ENCODE measurements at places on chromosomes 5 and 9. TPM values are rescaled to one million over a fixed set of nuclear protein-coding genes. Genes with fewer than 3 reads are reported as not detected.
A peak's percentile ranks its signal among the peaks of the same experiment; 100 is the strongest.

GRCh38 chr9:98575379-98576346 lies 133.1 kb downstream of the GABBR2 start:
- DNase-seq = no peak

DNA sequence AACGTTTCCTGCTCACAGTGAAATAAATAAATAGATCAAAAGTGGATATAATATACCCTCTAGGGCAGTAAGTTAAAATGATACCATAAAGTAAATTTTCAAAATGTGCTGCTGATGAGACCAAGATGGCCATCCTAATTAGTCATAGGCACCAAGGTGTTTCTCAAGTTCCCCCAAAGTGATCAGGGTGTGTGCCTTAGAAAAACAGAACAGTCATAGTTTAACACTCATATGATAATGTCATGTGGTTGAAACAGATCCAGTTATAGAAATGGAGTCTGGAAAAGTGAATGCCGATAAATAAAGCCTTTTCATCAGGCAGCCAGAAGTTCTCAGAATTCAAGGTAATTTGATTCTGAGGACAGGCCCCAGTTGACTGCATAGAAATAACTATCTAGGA lies 161.5 kb upstream of the CDKN2B start:
- DNase-seq = no peak

GRCh38 chr5:172095368-172096206 lies 89.1 kb upstream of the FBXW11 start:
- no peak for DNase-seq

GRCh38 chr9:119537138-119537537 lies 167.9 kb upstream of the BRINP1 start:
- no peak for DNase-seq

- DNase-seq = no peak
Observed at GRCh38 chr5:111379391-111379816, 132.9 kb downstream of the STARD4 start.

DNA sequence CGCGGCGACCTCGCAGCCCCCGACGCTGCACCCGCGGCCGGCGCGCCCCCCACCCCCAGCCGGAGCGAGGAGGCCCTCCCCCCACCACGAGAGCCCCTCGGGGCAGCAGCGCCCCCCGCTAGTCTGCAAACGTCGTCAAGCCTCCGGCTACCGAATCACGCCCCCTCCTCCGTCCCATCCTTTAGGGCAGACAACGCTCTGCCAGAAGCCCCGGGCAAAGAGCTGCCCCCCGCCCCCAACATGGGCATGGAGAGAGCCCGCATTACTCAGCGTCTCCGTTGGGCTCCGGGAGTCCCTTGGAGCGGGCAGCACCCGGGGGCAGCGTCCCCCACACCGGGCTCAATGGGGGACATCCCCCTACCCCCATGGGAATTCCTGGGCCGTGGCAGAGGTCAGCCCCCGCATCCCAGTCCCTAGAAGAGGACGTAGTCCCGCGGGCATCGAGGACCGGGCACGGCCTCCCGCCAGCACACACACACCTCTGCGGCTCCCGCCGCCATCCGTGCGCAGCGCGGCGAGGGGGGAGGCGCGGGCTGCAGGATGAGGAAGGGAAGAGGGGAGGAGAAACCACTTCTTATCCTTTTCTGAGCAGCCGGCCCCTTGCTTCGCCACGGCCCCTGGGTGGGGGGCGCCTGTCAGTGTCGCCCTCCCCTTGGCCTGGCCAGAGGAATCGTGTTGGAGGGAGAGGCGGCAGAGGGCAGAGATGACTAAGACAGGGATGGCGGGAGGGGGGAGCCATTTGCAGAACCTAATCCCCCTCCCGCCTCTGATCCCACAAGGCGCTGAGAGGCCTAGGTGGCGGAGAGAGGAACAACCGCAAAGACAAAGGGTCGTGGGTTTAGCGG lies 750 bp downstream of the DNM1 start:
- DNase-seq = no peak

DNA sequence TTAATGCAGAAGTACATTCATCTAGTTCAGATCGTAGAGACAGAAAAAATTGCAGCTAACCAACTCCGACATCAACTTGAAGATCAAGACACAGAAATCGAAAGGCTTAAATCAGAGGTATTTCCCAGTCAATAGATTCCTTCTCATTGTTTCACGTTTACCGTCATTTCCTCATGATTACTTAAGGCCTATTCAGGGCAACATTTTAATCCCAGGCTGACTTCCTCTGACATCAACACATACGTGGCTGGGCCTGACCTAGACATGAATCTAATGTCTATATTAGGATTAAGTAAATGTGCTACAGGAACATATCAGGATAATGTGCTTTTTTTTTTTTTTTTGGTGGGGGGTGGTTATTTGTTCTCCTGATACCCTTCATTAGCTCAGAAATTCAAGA lies 107.9 kb downstream of the RASGRF2 start:
- DNase-seq = no peak

DNA sequence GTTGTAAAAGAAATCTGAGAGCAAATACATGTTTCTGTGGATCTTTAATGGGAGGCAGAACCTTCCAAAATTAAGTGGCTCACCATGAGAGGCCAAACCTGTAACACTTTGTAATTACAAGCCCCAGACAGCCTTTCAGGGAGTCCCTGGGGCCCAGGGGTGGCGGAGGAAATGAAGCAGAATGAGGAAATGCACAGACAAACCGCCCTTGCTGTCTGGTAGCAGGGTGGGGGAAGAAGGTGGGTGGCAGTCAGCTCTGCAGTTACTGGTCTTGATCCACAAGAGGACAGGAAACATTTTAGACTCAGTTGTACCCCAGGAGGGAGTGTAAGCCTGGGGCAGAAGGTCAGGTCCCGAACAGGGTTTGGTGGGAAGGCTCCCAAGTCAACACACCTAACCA lies 6.5 kb downstream of the ARL14EPL start:
- no peak for DNase-seq

GRCh38 chr9:128593039-128593438 lies 40.7 kb downstream of the SPTAN1 start:
- no peak for DNase-seq

GRCh38 chr5:119011186-119011585 lies 22.8 kb upstream of the DTWD2 start:
- no peak for DNase-seq

GRCh38 chr9:132241840-132242620 lies 80.2 kb downstream of the NTNG2 start:
- no peak for DNase-seq

GRCh38 chr5:158921441-158922262 lies 178.1 kb downstream of the EBF1 start:
- DNase-seq = no peak

- DNase-seq = no peak
Observed at GRCh38 chr9:4114569-4115505, 185.0 kb downstream of the GLIS3 start.

GRCh38 chr5:134465816-134466240 lies 54.1 kb upstream of the CDKN2AIPNL start:
- DNase-seq = peak; percentile 82

DNA sequence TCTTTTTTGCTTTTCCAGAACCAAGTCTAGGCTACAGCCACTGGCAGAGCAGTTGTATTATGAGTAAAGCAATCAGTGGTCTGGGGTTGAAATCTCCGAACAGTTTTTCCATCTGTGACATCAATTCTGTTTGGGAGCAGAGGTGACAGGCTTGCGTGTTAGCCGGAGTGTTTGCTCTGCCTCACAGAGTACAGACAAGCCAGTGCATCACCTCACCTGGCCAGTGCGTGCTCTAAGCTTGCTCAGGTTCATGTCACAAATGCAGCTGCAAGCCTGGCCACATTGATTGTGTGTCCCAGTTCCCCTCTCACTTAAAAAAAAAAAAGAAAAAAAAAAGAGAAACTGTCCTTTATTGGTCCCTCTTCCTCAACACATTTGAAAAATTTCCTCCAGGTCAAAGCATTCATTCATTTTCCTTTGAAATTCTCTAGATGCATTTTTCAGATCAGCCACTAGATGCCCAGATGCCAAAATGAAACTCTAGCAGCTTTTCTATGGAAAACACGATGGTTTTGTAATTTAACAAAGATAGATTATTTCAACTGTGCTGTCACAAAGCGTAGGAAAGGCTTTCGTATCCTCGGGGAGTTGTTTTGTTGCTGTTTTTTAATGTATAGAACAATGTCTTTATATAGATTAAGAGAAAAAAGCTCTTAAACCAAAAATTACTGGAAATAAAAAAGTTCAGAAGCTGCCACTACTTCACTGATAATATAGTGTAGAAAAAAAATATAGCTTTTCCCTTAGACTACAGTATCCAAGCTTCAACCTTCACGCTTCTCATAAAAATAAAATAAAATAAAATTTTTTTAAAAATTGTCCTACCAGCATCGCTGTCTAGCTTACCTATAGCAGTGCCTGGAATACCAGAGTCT lies 585.5 kb downstream of the TLE1 start:
- DNase-seq = no peak

GRCh38 chr9:69874301-69875060 lies 53.9 kb downstream of the CFAP95 start:
- no peak for DNase-seq

- DNase-seq = no peak
Observed at GRCh38 chr5:178177569-178177968, 9.6 kb downstream of the GMCL2 start.

GRCh38 chr9:127025042-127025441 lies 97.4 kb downstream of the ANGPTL2 start:
- DNase-seq = no peak

GRCh38 chr5:100758780-100759179 lies 144.3 kb downstream of the ST8SIA4 start:
- DNase-seq = no peak

GRCh38 chr9:106872641-106873040 lies 9.7 kb downstream of the ZNF462 start:
- no peak for DNase-seq

DNA sequence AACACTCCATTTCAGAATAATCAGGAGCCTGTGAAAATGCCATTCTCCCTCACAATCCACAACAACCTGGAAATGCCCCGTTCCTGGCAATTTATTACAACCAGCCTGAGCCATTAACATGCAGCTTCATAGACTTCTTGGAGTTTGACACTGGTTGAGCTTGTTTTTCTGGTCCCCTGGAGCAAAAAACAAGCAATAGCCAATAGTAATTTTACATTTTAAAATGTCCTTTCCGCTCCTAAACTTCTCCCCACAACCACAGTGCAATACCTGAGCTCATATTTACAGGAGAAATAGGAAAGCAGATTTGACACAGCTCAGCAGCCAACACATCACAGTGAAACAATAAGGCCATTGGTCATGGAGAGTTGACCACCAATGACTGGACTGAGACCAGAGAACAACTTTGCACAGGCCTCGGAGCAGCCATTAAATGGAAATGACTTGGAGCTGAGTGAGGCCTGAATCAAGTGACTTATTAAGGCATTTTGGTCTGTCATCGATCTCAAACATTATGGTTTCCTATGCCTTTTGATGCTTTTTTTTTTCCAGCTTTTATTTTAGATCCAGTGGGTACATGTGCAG lies 73.0 kb downstream of the ENC1 start:
- DNase-seq = no peak

- DNase-seq = no peak
Observed at GRCh38 chr5:67106626-67107342, 89.8 kb downstream of the CD180 start.

DNA sequence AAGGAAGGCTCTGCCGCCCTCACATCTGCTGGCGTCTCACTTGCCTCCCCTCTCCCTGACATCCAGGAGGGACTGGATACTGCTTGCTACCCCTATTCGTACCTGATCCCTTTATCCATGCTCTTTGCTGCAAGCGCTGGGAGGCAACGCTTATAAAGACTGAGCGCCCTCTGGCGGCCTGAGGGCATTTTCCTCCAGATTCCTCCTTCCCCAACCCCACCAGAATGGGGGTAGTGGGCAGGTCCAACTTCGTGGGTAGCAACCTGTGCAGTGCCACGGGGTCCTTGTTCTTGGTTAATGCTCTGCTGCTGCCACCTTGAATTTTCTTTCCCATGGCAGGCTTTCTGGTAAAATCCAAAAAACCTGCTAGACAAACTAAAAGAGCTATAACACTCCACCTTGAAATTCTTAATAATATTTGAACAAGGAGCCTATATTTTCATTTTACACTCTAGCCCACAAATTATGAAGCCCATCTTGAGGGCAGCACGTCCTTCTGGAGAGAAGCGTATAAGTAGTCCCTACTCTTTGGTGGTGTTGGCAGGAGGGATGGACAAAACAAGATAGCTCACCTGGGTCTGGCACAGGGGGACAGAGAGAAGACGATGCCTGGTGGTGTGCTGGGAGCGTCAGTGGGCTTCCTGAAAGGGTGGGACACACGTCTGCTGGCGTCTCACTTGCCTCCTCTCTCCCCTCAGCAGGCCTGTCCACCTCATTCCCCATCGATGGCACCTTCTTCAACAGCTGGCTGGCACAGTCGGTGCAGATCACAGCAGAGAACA lies 52.5 kb downstream of the JADE2 start:
- DNase-seq = peak; percentile 72

The HBEGF gene
- total RNA-seq = 22.9 TPM

The GZMA gene
- 1.0 TPM for total RNA-seq

The PCDHA2 gene
- total RNA-seq = 0.33 TPM

The PPIP5K2 gene
- 69.1 TPM for total RNA-seq

The LAMC3 gene
- 2.1 TPM for total RNA-seq

The MAMDC2 gene
- total RNA-seq = 33.9 TPM

The SLC6A18 gene
- total RNA-seq = not detected

The ACTBL2 gene
- total RNA-seq = not detected

The NSA2 gene
- total RNA-seq = 134 TPM

The CD180 gene
- total RNA-seq = 2.8 TPM

The FSTL4 gene
- total RNA-seq = 0.16 TPM

The OTULINL gene
- 7.2 TPM for total RNA-seq

The FBXL7 gene
- 10.8 TPM for total RNA-seq

Measured in breast epithelium (tissue), 4 donors.